Mucosa of gallbladder (tissue), 1 donor: ENCODE measurements at places on chromosomes 1 and 21.

GRCh38 chr1:244830639-244831038, 4.8 kb upstream of the COX20 start:
- no peak for DNase-seq

- DNase-seq: no peak
These were observed 469.8 kb downstream of the NCAM2 start for GRCh38 chr21:21468003-21468402.

DNA sequence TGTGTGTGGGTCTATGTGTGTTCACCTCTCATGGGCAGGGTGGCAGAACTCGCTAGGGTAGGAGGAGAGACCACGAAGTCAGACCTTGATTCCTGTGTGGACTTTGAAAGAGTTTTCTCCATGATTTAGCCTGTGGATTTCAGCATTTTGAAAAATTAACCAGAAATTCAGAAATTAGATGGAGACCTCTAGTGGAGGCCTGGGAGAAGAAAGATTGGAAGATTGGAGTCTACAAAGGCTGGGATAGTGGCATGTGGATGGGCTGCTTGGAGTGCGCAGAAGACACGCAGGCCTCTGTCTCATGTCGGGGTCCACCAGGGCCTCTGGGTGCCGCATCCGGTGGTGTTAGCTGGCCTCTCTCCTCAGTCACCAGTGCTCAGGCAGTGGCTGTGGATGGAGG, 18.9 kb upstream of the IGSF5 start:
- no peak for DNase-seq

DNA sequence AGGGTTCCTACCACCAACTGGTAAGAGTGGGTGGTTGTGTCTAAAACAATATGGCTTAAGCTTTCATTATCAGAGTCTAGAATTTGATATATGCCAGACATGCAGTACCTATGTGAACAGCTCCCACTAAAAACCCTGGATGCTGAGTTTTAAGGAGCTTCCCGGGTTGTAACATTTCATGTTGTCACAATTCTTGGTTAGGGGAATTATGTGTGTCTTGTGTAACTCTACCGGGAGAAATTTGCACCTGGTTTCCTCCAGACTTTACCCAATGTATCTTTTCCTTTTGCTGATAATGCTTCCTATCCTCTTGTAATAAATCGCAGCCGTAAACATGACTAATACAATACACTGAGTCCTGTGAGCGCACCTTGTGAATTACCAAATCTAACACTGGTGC, 48.3 kb downstream of the ARID4B start:
- no peak for DNase-seq

- peak; percentile 34 for DNase-seq
These were observed 62.9 kb upstream of the SELENON start for GRCh38 chr1:25737130-25737529.
